ENCODE measurements at places on chromosomes 13 and 19.
A peak's percentile ranks its signal among the peaks of the same experiment; 100 is the strongest.

GRCh38 chr19:10891405-10892086 is 20.2 kb downstream of the CARM1 start:
- no peak for DNase-seq

GRCh38 chr13:43042410-43042921 is 19.1 kb downstream of the DNAJC15 start:
- DNase-seq: no peak

DNA sequence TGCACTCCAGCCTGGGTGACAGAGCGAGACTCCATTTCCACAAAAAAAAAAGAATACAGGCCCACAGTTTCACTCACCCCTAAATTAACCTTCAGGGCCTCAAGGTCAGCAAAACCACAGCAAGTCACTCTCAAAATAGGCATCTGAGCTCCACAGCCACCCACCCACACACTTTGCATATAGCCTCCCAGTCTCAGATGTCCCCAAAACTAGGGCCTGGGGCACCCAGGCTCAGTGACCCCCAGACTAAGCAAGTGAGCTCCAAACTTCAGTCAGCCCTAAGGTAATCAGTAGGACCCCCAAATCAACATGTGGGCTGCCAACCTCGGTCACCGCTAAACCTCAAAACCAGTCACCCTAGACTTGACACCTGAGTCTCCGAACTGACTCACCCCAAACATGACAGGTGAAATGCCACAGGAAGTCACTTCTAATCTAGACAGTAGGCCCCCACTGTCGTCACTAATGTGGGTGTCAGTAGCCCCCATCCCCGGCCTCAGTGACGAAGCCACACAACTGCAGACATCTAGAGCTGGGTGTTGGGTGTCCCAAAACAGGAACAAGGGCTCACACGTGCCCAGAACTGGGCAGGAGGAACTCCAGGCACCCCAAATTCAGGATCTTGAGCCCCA is 13.9 kb downstream of the RABAC1 start:
- DNase-seq: peak; percentile 90

DNA sequence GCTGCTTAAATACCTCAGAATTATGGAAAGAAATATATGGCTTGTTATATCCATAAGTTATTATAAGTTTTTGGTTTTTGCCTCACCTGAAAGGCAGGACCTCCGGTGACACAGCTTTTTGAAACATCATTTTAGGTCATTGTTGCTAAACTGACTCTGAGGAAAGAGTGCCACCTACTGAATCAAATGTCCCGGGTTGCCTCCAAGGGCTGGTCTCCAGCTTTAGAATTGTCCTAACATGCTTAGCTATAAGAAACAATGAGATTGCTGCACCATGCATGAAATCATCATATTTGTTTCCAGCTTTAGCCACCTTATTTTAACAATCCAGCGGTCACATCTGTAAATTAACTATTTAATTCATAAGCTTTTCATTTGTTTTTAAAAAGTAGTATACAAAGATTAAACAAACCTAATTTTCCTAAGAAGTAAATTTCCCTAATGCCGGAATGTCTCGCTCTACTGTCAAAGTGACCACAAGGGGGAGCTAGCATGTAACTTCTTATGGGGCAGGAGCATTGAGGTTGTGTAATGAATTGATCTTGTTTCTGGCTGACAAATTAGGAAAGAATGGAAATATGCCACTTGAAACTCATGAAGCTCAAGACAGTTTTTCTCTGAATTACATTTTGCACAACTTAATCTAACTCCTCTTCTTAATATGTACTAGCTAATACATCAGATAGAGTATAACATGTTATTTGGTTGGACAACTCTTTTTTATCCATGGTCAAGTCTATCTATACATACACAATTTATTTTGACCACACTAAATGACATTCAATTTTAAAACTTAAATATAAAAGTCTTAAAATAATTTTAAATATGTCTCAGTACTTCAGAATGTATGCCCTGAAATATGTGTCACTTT is 6.7 kb upstream of the PCDH17 start:
- DNase-seq: no peak

- no peak for DNase-seq
These were observed 743 bp downstream of the CHAF1A start for GRCh38 chr19:4403005-4403761.

- no peak for DNase-seq
These were observed 6.8 kb upstream of the ZNF429 start for GRCh38 chr19:21498651-21499050.

- no peak for DNase-seq
These were observed 79.7 kb downstream of the TNFSF11 start for GRCh38 chr13:42653679-42654078.

GRCh38 chr19:41223431-41224234 is 4.6 kb downstream of the AXL start:
- DNase-seq: no peak

- no peak for DNase-seq
These were observed 3.1 kb upstream of the SDHAF1 start for GRCh38 chr19:35991731-35992450.

- DNase-seq: no peak
These were observed 1170.0 kb upstream of the MIR17HG start for GRCh38 chr13:90177512-90177911.

DNA sequence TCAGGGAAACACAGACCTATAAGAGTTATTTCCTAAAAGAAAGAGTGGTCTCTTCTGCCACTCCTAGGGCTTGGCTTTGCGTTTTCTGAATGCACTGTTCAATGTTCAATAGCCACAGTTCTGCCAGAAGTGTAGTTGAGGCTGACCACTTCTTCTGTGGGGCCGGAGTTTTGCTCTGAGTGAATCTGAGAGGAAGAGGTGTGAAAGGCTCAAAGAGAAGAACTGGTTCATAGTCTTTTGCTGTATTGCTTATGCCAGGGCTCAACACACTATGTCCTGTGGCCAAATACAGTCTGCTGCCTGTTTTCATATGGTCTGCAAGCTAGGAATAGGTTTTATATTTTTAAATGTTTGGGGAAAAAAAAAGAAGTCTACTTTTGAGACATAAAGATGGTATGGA is 128.2 kb downstream of the STOML3 start:
- no peak for DNase-seq

- DNase-seq: no peak
These were observed 14.7 kb downstream of the RAP2A start for GRCh38 chr13:97448503-97449251.

DNA sequence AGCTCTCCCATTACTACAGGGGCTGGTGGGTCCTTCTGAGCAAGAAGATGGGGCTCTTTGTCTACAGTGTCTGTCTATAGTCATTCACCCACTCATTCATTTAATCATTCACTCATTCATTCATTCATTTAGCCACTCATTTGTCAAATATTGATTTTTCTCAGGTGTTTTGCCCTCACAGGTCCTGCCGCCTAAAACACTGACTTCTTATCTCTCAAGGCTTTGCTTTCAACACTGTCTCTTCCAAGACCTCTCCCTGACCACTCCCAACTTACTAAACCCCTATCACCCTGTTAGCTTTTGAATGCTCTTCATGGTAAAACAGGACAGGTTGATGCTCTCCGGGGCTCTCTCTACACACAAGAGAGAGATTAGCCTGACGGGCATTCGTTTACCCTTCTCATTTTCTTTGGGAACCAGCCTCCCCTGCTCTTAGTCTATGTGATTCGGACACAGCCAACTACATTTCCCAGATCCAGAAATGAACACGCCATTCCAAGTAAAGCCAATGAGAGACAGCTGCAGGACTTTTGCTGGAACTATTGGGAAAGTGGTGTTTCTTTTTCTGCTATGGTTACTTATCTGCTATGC is 22.7 kb downstream of the FAM187B start:
- no peak for DNase-seq

GRCh38 chr19:5205381-5205780 is 135.2 kb downstream of the PTPRS start:
- no peak for DNase-seq

DNA sequence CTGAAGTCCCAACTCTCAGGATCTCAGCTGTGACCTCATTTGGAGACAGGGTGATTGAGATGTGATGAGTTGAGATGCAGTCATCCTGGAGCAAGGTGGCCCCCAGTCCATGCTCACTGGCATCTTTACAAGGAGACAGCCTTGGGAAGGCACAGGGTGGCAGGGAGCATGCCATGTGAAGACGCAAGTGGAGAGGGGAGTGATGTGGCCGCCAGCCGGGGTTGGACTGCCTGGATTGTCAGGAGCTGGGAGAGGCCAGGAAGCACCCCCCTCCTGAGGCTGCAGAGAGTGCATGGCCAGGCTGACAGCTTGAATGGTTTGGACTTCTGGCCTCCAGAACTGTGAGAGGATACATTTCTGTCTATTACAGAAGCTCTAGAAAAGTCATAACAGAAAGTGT is 194.4 kb downstream of the UQCRFS1 start:
- DNase-seq: no peak

GRCh38 chr13:29284726-29285125 is 310.8 kb downstream of the SLC7A1 start:
- DNase-seq: no peak

DNA sequence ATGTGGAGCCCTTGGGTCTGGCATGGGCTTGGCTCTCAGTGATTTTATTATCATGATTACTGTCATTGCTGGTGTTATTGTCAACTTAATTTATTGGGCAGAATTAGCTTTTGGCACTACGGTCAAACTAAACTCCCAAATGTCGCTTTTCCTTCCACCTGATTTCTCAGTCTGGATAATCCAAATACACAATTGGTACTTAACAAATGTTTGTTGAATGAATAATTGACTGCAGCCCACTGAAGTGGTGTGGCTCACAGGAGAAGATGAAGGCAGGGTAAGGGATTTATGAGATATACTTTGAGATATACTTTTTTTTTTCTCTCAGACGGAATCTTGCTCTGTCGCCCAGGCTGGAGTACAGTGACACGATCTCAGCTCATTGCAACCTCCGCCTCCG is 1.5 kb downstream of the COLGALT1 start:
- DNase-seq: no peak

GRCh38 chr13:79658333-79658975 is 177.5 kb downstream of the NDFIP2 start:
- DNase-seq: no peak

DNA sequence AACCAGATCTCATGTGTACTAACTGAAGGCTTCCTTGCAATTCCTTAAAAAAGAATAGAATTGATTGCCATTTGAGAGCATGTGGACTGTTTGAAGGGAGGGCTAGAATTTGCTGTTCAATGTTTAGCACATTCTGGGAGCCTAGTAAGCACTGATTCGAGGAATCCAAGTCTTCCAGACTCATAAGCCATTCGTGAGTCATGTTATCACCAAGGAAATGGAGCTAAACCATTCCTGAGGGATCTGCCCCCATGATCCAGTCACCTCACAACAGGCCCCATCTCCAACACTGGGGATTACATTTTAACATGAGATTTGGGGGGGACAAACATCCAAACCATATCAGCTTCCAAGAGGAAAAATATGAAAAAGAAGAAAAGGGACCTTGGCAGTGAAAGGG is 276.4 kb downstream of the KCNRG start:
- no peak for DNase-seq

- DNase-seq: no peak
These were observed 39.6 kb upstream of the CYP4F8 start for GRCh38 chr19:15575406-15575805.

GRCh38 chr13:72820156-72820897 is 38.4 kb downstream of the PIBF1 start:
- no peak for DNase-seq

GRCh38 chr19:55703790-55704215 is 28.8 kb downstream of the EPN1 start:
- DNase-seq: peak; percentile 11

DNA sequence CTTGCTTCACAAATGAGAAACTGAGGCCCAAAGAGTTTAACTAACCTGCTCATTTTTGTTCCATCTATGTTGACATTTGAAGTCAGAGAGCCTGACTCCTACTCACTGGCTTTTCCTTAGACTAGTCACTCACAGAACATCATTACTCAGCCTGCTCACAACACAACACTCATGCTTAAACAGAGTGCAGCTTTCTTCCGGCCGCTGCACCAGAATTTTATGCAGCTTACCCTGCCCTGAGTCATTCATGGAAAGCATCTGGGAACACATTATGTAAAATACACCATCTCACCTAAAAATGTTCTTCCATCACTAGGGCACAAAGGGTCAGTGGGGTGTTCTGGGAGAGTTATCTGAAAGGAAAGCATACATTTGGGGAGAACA is 303.4 kb downstream of the SPRY2 start:
- no peak for DNase-seq

GRCh38 chr19:56119582-56119978 is 1.5 kb downstream of the ZNF787 start:
- no peak for DNase-seq

- DNase-seq: peak; percentile 78
These were observed at the start of gene MAST3 for GRCh38 chr19:18097217-18097992. TSS of gene MAST3 (plus strand) at chr19:18097778. CDS start at chr19:18097793, 15 bp downstream.

DNA sequence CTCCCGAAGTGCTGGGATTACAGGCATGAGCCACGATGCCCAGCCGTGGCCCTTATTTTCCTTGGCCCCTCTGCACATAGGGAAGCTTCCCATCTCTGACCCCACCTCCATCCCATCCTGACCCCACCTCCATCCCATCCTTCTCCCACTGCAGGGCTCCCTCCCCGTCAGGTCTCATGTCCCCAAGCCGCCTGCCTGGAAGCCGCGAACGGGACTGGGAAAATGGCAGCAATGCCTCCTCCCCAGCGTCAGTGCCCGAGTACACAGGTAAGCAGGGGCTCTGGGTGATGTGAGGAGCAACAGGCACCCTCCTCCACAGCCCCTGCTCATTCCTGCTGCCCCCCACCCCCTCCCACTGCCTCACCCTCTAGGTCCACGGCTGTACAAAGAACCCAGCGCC is 12.2 kb downstream of the XAB2 start:
- DNase-seq: no peak

DNA sequence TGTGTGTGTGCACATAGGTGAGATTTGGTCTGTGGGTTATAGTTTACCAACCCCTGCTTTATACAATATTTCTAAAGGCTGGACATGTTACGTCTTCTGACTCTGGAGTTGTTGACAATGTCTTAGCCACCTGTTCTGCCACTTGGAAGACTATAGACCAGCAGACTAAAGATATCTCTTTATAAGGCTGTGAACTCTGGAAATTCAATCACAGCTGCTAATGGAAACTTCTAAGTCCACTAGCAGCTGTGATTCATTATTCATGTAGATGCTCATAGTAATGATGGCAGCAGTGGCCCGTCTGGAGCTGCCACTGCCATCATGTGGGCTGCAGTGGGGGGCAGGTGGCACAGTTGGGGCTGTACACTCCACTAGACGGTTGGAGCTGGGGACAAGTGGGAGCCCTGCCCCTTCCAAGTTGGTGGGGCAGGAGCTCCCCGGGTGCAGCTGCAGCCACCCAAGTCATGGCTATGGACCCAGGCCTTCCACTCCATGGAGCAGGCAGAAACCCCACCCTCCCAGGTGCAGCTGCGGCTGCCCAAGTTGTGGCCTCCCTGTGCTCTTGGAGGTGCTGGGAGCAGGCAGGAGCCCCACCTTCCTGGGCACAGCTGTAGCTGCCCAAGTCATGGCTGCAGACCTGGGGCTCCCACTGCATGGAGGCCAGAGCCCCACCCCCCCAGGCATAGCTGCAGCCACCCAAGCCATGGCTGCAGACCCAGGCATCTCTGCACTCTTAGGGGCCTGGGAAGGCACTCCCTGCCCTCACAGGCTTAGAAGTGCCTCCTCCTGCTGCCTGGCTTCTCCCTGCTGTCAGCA is 8.8 kb downstream of the IGFL4 start:
- no peak for DNase-seq
